Smooth muscle cell of trachea (primary cell): ENCODE measurements at places on chromosomes 7 and 10. TPM values are rescaled to one million over a fixed set of nuclear protein-coding genes. Genes with fewer than 3 reads are reported as not detected.

Gene OR9A2
- total RNA-seq: not detected in 2 replicates

Gene TEX36
- 0.44 TPM in 1 of 2 replicates, not detected in the other for total RNA-seq

Gene PLA2G12B
- total RNA-seq: not detected in 2 replicates

Gene UCN3
- not detected in 2 replicates for total RNA-seq

Gene UPK3BL2
- 0.99 and 1.9 TPM in 2 replicates for total RNA-seq

Gene CPN1
- not detected in 2 replicates for total RNA-seq

Gene ENTPD1
- total RNA-seq: 0.50 and 1.6 TPM in 2 replicates

Gene AOC1
- not detected in 2 replicates for total RNA-seq

Gene NPTX2
- total RNA-seq: under 0.01 TPM in 1 of 2 replicates, not detected in the other

Gene TMEM168
- total RNA-seq: 20.5 and 26.8 TPM in 2 replicates

Gene EPHB6
- total RNA-seq: 1.9 and 8.8 TPM in 2 replicates

Gene RNF32
- 4.1 and 7.7 TPM in 2 replicates for total RNA-seq

Gene LOXL4
- total RNA-seq: 14.1 and 78.2 TPM in 2 replicates

Gene SORCS3
- not detected in 2 replicates for total RNA-seq

Gene HKDC1
- total RNA-seq: under 0.01 and 0.50 TPM in 2 replicates

Gene SLC18A3
- total RNA-seq: not detected in 2 replicates

Gene HMX2
- total RNA-seq: not detected in 2 replicates

Gene GJD4
- not detected in 2 replicates for total RNA-seq

Gene CNPY1
- total RNA-seq: not detected in 2 replicates

Gene FGFR2
- 0.15 and 0.17 TPM in 2 replicates for total RNA-seq

Gene TBXAS1
- 1.2 TPM in 2 replicates for total RNA-seq

Gene SEMA3A
- 80.4 and 117 TPM in 2 replicates for total RNA-seq

Gene ASZ1
- total RNA-seq: not detected in 2 replicates

Gene CXCL12
- total RNA-seq: 42.0 and 133 TPM in 2 replicates

Gene AGMO
- total RNA-seq: under 0.01 and 1.0 TPM in 2 replicates

Gene SLC26A5
- not detected in 2 replicates for total RNA-seq

Gene BEND7
- 1.0 and 2.3 TPM in 2 replicates for total RNA-seq

Gene AKR1C8
- not detected in 2 replicates for total RNA-seq

Gene PAX2
- not detected in 2 replicates for total RNA-seq

Gene PRR15
- total RNA-seq: not detected in 2 replicates

Gene DENND10
- total RNA-seq: 73.2 and 96.3 TPM in 2 replicates

Gene MOSPD3
- 7.1 and 7.9 TPM in 2 replicates for total RNA-seq

Gene UTF1
- total RNA-seq: not detected in 2 replicates

Gene CLDN3
- total RNA-seq: 0.33 TPM in 1 of 2 replicates, not detected in the other

Gene TSPAN15
- 0.44 TPM in 1 of 2 replicates, not detected in the other for total RNA-seq

Gene MACC1
- total RNA-seq: 0.15 and 0.17 TPM in 2 replicates

Gene RUFY2
- total RNA-seq: 19.4 and 33.6 TPM in 2 replicates

Gene CPA4
- total RNA-seq: 3.8 and 8.4 TPM in 2 replicates

Gene PKD2L1
- total RNA-seq: not detected in 2 replicates

Gene PHTF2
- total RNA-seq: 23.8 and 34.2 TPM in 2 replicates

Gene STRIP2
- 5.1 and 8.3 TPM in 2 replicates for total RNA-seq

Gene PANK1
- total RNA-seq: 7.1 and 11.6 TPM in 2 replicates

Gene OR2A42
- 0.15 TPM in 1 of 2 replicates, not detected in the other for total RNA-seq

Gene RBP4
- 0.33 and 0.44 TPM in 2 replicates for total RNA-seq

Gene MAP3K8
- 11.1 and 12.6 TPM in 2 replicates for total RNA-seq

Gene GNAT3
- total RNA-seq: not detected in 2 replicates

Gene TAC1
- total RNA-seq: not detected in 2 replicates

Gene CALCR
- total RNA-seq: not detected in 2 replicates

Gene FGFBP3
- total RNA-seq: 0.44 and 0.50 TPM in 2 replicates

Gene PRPS1L1
- 0.15 TPM in 1 of 2 replicates, not detected in the other for total RNA-seq

Gene SPDYE5
- total RNA-seq: not detected in 2 replicates

Gene TMEM196
- total RNA-seq: not detected in 2 replicates

Gene PTF1A
- total RNA-seq: not detected in 2 replicates

Gene CALML5
- total RNA-seq: not detected in 2 replicates

Gene SFTPA1
- not detected in 2 replicates for total RNA-seq

Gene CLDN4
- 1.3 and 1.7 TPM in 2 replicates for total RNA-seq
